Activated effector memory CD4-positive, alpha-beta T cell treated with anti-CD3 and anti-CD28 coated beads, Interleukin-2, amount 50 U/mL, for 16 hours (primary cell): ENCODE measurements at places on chromosomes 16 and 17.

GRCh38 chr16:29154088-29154487 lies 169.2 kb downstream of the LAT start:
- DNase-seq: no peak

GRCh38 chr17:40323391-40324381 lies 14.7 kb downstream of the RARA start:
- peak; percentile 90 for DNase-seq

DNA sequence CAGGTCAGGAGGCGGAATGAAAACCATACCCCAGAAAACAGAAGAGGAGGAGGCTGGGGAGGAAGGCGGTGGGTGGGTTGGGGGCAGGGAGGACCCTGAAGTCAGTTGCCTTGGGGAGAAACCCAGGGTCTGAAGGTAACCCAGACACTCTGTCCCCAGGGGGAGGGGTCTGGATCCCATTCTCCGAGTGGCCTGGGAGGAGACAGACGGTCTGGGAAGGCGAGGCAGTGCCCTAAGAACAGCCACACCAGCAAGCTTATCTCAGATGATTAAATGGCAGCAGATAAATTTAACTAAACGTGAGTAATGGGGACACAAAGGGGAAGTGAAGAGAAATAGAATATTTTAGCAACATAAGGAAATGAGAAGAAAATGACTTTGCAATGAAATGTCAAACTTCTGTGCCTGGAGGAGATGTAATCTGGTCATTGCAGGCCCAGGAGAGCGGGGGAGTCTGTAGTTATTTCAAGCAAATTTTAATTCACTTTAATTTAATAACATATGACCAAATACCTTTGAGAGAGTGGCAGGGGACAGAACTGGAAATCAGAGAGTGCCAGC lies 21.4 kb upstream of the ZFP90 start:
- no peak for DNase-seq

- DNase-seq: no peak
Measured at GRCh38 chr16:7680296-7680695, 347.7 kb downstream of the RBFOX1 start.

DNA sequence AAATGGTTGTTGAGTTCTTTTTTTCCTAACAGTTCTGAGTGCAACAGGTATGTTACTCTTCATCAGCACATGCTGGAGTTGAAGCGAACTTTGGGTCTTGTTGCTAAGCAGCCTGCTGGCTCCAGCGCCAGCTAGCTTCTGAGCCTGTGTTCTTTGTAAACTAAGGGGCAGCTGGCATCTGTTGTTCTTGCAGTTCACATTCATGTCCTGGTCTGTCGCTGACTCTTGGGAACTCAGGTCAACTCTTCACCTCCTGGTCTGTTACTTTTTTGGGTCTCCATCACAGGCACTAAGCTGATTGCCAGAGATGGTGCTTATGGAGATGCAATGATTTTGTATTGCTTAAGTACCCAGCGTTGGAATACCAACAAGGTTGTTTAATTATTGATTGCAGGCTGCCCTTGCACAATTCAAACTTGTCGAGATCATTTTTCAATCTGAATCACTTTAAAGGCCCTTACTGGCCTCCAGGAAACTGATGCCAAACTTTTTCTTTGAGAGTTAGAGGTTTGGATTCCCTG lies 40.9 kb downstream of the USP10 start:
- no peak for DNase-seq

DNA sequence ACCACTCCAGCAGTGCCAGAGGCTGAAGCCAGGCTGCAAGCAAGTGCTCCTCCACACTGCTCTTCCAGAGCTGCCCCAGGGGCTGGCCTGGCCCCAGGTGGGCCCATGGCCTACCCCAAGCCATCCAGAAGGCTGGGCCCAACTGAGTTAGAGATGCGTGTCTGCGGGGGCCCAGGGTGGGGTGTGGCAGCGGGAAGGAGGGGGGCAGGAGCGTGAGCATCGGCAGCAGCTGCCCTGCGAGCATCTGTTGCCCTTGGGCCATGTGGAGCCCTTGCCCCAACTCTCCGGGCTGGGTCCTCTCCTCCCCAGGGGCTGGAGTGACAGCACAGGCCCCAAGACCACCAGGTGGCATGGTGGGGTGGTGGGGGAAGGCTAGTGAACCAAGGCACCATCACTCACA lies 7.3 kb upstream of the SREBF1 start:
- DNase-seq: no peak
